ENCODE measurements at places on chromosomes 16 and 17.

DNA sequence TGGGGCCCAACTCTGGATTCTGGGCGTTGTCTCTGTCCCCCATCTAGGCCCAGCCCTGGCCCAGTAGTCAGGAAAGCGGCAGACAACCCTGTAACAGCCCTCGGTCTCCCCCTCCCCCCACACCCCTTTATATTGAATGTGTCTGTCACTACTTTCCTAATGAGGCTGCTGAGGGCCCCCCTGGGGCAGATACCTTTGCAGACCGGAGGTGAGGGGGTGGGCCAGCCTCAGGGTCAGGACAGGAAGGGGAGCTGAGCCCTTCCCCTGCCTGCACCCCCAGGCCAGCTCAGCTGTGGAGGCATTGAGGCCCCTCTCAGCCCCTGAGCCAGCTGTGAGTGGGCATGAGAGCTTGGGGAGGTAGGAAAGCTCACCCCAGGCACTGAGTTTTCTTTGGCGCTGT, 17.1 kb downstream of the RAI1 start:
- H3K27ac ChIP-seq = no peak overlapping the region
- DNase-seq = no peak
- no peak overlapping the region for H3K4me3 ChIP-seq
- peaks cover 21% of the 10 kb centered on the region for H3K4me1 ChIP-seq
- peaks cover 4% of the 10 kb centered on the region for H3K36me3 ChIP-seq

- no peaks in the 10 kb centered on the region for H3K4me1 ChIP-seq
- no peak overlapping the region for H3K27ac ChIP-seq
- peaks cover 57% of the 10 kb centered on the region for H3K36me3 ChIP-seq
- no peak for DNase-seq
Observed at GRCh38 chr16:3734084-3734757, 16.9 kb upstream of the TRAP1 start.

GRCh38 chr17:76414334-76415295, 30.2 kb downstream of the SPHK1 start:
- peak; percentile 87 for DNase-seq
- no peak overlapping the region for H3K4me3 ChIP-seq
- H3K27ac ChIP-seq = no peak overlapping the region
- H3K4me1 ChIP-seq = peaks cover 12% of the 10 kb centered on the region
- no peaks in the 10 kb centered on the region for H3K36me3 ChIP-seq

GRCh38 chr16:87836346-87836843, 32.9 kb downstream of the SLC7A5 start:
- H3K4me3 ChIP-seq = no peak overlapping the region
- no peak for DNase-seq
- H3K36me3 ChIP-seq = peaks cover 61% of the 10 kb centered on the region
- H3K27ac ChIP-seq = no peak overlapping the region
- peaks cover 40% of the 10 kb centered on the region for H3K4me1 ChIP-seq

DNA sequence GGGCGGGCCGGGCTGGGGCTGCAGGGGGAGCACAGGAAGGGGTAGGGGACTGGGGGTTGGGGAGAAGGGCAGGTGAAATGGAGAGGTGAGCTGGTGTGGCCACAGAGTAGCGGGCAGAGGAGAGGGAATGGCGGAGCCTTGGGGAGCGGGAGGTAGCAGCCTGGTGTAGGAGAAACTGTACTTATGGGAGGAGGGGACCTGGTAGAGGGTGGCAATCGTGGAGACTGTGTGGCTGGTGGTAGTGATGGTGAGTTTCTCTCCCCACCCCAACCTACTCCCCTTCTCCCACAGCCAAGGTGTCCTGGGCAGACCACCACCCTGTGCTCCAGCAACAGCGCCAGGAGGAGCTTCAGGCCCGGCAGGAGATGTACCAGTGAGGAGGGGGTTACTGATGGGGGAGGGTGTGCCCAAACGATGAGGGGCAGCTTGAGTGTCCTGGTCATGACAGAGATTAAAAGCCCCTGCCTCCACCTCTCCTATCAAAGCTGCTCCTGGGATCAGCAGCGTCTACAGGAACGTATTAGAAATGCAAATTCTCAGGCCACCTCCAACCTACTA, 831 bp downstream of the ALOX15B start:
- no peaks in the 10 kb centered on the region for H3K4me1 ChIP-seq
- no peaks in the 10 kb centered on the region for H3K27me3 ChIP-seq
- H3K4me3 ChIP-seq = no peak overlapping the region
- no peak overlapping the region for H3K27ac ChIP-seq
- H3K36me3 ChIP-seq = no peaks in the 10 kb centered on the region
- no peak for DNase-seq

DNA sequence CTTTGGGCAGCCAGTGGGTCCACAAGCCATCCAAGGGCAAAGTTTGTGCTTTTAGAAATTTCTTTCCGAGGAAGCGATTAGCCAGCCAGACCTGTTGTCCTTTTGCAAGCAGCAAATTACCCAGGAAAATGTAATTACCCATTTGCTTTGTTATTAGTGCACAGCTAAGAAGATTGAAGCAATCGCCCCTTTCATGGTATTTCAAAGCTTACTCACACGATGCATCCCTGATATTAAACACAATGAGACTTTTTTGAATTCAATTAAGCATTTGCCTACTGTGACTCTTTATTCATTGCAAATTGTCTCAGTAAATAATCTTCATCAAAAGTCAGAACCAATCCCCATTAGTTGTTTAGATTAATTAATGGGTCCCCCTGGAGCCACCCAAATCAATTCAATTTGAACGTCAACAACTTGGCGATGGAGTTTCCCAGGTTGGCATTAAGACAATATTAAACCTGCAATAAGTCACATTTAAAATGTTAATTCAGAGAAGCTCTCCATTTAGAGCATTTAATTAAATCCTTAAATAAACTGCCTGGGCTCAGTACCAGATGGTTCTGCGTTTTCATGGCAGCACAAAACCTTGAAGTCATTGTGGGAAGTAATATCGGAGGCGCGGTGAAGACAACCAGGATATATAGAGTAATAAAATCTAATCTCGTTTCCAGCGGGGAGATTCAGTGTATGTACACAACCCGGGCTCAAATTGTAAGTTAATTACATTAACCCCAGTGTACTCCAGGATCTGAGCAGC, 366.2 kb upstream of the TNRC6C start:
- H3K27ac ChIP-seq = no peak overlapping the region
- DNase-seq = no peak
- H3K4me3 ChIP-seq = no peak overlapping the region
- H3K36me3 ChIP-seq = no peaks in the 10 kb centered on the region

GRCh38 chr17:32102646-32103186, 39.6 kb upstream of the RHOT1 start:
- H3K27me3 ChIP-seq = no peaks in the 10 kb centered on the region
- no peak overlapping the region for H3K27ac ChIP-seq
- H3K4me1 ChIP-seq = no peaks in the 10 kb centered on the region
- H3K36me3 ChIP-seq = no peaks in the 10 kb centered on the region
- no peak overlapping the region for H3K4me3 ChIP-seq
- DNase-seq = no peak

DNA sequence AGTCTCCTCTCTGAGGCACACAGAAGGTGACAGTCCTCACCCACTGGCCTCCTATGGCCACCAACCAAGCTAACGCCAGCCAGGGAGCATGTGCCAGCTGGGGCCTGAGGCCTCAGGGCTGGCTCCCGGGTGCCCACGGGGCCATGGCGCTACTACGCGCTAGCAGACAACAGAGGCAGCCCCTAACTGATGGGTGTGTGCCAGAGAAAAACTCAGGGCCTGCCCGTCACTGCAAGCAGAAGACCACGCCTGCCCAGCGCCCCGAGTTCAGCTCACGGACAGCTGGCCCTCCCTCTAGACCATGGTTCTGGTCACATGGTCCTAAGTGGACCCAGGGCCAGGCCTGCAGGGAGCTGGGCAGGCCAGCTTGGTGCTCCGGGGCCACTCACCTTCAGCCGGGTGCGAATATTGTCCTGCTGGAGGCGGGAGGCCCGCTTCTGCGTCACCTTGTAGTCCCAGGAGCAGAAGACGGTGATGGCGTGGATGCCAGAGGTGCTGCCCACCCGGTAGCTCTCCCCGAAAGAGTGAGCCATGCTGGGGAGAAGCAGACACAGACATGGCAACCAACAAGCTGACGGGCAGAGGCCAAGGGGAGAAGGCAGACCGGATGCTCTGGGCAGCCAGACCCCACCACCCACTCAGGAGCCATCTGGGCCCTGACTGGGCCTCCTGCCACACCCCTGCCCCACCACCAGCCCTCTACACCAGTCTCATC, 6.2 kb downstream of the TMC6 start:
- DNase-seq = no peak
- no peak overlapping the region for H3K27ac ChIP-seq
- H3K36me3 ChIP-seq = peaks cover 6% of the 10 kb centered on the region

- H3K4me3 ChIP-seq = no peak overlapping the region
- no peak for DNase-seq
- H3K36me3 ChIP-seq = no peaks in the 10 kb centered on the region
- no peak overlapping the region for H3K27ac ChIP-seq
- H3K27me3 ChIP-seq = peaks cover 41% of the 10 kb centered on the region
Observed at GRCh38 chr16:56672761-56673536, 3.3 kb downstream of the MT1H start.

DNA sequence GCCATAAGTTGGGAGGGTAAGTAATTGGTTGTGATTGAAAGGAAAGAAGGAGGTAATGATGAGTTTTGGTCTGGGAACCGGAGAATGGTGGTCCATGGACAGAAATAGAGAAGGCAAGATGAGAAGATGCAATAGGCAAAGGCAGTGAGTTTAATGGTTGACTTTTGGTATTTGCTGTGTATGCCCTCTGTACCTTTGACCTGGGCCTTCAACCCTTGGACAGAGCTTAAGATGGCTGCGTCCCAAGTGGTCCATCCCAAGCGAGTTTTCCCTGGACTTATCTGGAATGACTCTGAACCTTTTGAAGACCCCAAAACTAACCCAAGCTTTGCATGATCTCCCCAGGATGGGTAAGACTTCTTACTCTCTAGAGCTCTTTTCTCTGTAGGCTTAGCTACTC, 664.5 kb downstream of the MAF start:
- no peaks in the 10 kb centered on the region for H3K4me1 ChIP-seq
- no peak overlapping the region for H3K4me3 ChIP-seq
- no peak overlapping the region for H3K27ac ChIP-seq
- no peak for DNase-seq
- H3K36me3 ChIP-seq = no peaks in the 10 kb centered on the region
- no peaks in the 10 kb centered on the region for H3K27me3 ChIP-seq

DNA sequence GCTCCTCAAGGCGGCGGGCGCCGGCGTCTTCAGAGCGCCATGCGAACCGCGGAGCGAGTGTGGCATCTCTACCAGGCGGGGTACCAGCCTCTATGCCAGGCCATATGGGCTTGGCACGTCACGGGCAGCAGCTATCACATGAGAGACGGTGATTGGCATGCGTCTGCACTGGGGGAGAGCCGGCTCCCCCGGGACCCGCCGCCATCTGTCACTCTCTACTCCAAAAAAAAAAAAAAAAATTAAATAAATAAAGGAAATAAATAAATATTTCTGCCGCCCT, at the start of gene NEUROD2:
TSS of gene NEUROD2 (minus strand) at position 70 of the 280 bp plus-strand sequence. CDS start 1,321 bp downstream, outside the sequence.
- no peak for DNase-seq
- no peaks in the 10 kb centered on the region for H3K4me1 ChIP-seq
- no peak within 1 kb of the TSS for H3K27ac ChIP-seq
- no peaks in the 10 kb centered on the region for H3K27me3 ChIP-seq

DNA sequence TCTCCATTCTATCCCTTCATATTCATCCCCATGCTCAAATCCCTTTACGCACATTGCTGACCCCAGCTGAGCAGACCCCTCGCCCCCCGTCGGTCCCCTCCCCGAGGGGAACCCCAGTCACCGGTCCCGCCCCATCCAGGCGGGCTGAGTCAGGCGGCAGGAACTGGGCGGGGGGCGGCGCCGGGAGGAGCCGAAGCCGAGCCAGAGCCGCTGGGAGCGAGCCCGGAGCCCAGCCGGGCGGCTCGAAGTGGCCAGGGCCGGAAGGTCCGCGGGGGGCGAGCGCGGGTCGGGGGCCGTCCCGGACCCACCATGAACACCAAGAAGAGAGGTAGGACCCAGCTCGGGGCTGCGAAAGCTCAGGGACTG, 8.6 kb downstream of the RIPOR1 start:
- DNase-seq = no peak
- H3K4me3 ChIP-seq = peak overlapping the region; percentile 22
- H3K27ac ChIP-seq = no peak overlapping the region

- peak overlapping the region; percentile 72 for H3K27ac ChIP-seq
- no peaks in the 10 kb centered on the region for H3K36me3 ChIP-seq
- no peak for DNase-seq
- peaks cover 30% of the 10 kb centered on the region for H3K4me1 ChIP-seq
Observed at GRCh38 chr17:40101367-40102210, 1.2 kb upstream of the NR1D1 start.

DNA sequence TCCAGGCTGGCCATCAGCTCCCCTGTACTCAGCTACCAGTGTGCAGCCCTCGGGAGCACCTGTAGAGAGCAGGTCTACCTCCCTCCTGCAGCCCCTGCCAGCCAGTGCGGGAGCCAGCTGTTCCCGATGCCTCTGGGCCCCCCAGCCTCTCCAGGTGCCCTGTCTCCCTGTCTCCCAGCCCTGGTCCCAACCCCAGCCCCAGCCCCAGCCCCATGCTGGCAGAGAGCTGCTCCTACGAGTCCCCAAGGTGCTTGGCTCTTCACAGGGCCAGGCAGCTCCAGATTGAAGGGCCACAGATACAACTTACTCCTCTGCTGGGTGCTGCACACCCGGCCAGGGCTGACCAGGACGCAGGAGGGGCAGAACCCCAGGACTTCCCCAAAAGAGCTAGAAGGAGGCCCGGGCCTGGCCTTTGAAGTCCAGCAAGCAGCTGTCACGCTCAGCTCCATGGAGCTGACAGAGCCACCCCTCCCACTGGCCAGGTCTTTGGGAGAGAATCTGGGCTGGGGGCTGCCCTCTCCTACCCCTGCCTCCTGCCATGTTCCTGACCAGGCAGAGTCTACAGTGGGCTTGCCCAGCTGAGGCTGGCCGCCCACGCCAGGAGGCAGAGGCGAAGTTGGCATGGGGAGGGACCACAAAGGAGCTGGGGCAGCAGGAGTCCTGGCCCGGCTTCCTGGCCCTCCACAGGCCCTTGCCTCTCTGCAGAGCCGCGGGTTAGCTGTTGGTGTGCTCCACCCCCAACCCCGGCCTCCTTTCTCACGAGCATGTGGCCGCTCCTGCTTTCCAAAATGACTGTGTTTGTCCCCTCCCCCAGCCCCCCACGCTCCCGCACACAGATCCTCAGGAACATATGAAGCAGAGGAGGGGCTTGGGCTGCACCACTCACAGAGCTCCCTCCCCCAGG, 9.5 kb upstream of the ADAM11 start:
- no peak overlapping the region for H3K27ac ChIP-seq
- DNase-seq = no peak
- H3K4me1 ChIP-seq = no peaks in the 10 kb centered on the region
- peaks cover 18% of the 10 kb centered on the region for H3K36me3 ChIP-seq
- H3K4me3 ChIP-seq = no peak overlapping the region
- no peaks in the 10 kb centered on the region for H3K27me3 ChIP-seq

GRCh38 chr17:42387661-42388380, 421 bp downstream of the STAT3 start:
- H3K27me3 ChIP-seq = no peaks in the 10 kb centered on the region
- DNase-seq = peak; percentile 61
- peak overlapping the region; percentile 60 for H3K27ac ChIP-seq
- H3K36me3 ChIP-seq = 0 out of 2 replicates have a peak, but pooled peaks cover 3% of the 10 kb centered on the region

- no peak overlapping the region for H3K4me3 ChIP-seq
- DNase-seq = no peak
- H3K36me3 ChIP-seq = no peaks in the 10 kb centered on the region
Observed at GRCh38 chr16:13816701-13817100, 103.3 kb upstream of the ERCC4 start.

- no peak overlapping the region for H3K27ac ChIP-seq
- no peak for DNase-seq
- H3K36me3 ChIP-seq = no peaks in the 10 kb centered on the region
- H3K27me3 ChIP-seq = no peaks in the 10 kb centered on the region
- H3K4me1 ChIP-seq = no peaks in the 10 kb centered on the region
Observed at GRCh38 chr17:9594065-9594464, 17.6 kb downstream of the CFAP52 start.

- H3K27me3 ChIP-seq = no peaks in the 10 kb centered on the region
Observed at GRCh38 chr16:27226976-27227705, 23.8 kb downstream of the KDM8 start.
